Adipocyte (in vitro differentiated cells): ENCODE measurements at places on chromosomes 5 and 9.

DNA sequence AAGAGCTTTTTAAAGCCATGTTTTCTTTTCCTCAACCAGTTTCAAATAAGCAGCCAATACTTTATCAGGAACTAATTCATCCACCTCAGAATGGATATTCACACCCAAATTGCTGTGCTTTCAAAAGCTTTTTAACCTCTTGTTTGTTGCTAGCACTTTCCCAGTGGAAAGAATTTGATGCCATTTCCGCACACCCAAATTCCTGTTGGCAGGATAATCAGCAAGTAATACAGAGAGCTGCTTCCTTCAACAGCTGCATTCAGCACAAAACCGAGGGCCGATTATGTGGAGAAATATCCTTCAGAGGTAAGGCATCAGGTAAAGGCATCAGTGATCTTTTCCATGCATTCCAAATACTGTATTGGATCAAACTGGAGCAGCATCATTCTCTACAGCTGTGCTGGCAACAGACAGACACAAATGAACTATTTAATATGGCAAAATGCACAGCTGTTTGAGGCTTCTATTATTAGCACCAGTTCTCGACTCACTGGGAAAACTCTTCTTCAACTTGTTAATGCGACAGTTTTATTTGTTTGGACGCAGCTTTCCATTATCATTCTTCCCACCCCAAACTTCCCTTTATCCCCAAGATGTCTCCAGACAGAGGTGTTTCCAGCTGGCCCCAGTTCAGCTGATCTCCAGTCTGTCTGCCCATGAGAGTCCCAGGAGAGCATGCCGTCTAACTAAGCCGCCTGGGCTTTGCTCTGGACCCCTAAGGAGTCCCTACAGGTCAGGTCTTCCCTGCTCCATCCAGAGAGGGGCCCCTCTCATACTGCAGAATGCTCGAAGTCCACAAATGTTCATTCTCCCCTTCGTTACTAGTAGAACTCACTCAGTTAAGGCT lies 22.2 kb upstream of the MGAT1 start:
- no peak for DNase-seq

DNA sequence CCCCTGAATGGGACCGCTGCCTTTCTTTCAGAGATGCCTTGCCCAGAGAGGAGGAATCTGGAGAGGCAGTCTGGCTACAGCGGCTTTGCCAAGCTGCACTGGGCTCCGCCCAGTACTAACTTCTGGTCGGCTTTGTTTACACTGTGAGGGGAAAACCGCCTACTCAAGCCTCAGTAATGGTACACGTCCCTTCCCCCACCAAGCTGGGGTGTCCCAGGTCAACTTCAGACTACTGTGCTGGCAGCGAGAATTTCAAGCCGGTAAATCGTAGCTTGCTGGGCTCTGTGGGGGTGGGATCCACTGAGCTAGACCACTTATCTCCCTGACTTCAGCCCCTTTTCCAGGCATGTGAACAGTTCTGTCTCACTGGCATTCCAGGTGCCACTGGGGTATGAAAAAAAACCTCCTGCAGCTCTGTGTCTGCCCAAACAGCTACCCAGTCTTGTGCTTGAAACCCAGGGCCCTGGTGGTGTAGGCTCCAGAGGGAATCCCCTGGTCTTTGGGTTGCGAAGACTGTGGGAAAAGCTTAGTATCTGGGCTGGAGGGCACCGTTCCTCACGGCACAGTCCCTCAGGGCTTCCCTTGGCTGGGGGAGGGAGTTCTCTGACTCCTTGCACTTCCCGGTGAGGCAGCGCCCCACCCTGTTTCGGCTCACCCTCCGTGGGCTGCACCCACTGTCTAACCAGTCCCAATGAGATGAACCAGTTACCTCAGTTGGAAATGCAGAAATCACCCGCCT lies 171.2 kb downstream of the CWC27 start:
- peak; percentile 27 for DNase-seq

- DNase-seq: peak; percentile 4
Measured at GRCh38 chr5:123950701-123951581, 439.0 kb downstream of the CSNK1G3 start.

DNA sequence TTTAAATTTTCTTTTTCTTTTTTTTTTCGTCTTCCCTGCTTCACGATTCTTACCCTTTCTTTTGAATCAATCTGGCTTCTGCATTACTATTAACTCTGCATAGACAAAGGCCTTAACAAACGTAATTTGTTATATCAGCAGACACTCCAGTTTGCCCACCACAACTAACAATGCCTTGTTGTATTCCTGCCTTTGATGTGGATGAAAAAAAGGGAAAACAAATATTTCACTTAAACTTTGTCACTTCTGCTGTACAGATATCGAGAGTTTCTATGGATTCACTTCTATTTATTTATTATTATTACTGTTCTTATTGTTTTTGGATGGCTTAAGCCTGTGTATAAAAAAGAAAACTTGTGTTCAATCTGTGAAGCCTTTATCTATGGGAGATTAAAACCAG lies 352.2 kb downstream of the NTRK2 start:
- no peak for DNase-seq
